ENCODE measurements at places on chromosomes 11 and 22.

DNA sequence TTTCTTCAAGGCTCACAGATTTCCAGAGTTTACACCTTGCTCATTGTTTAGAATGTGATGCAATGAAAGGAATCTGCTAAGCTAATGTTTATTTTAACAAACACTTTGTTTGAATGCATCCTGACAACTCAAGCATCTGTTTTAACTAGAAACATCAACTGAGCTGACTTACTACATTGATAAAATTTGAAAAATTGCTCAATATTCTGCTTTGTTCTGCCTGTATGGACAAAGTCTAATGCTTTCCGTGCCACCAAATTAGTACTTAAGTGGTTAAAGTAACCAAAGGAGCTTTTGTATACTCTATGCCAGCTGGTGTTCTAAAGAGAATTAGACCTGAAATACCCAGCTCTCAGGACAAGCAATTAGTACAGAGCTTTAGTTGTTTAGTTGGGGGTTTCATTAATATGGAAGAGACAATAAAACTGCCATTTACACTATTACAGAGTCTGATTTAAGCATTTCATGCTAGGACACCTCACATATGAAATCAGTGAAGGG lies 105.2 kb downstream of the MAML2 start:
- DNase-seq: no peak

- peak; percentile 58 for DNase-seq
Measured at GRCh38 chr11:102564110-102564509, 33.6 kb upstream of the MMP7 start.

GRCh38 chr11:43547889-43548381 lies 132.6 kb upstream of the HSD17B12 start:
- DNase-seq: no peak

DNA sequence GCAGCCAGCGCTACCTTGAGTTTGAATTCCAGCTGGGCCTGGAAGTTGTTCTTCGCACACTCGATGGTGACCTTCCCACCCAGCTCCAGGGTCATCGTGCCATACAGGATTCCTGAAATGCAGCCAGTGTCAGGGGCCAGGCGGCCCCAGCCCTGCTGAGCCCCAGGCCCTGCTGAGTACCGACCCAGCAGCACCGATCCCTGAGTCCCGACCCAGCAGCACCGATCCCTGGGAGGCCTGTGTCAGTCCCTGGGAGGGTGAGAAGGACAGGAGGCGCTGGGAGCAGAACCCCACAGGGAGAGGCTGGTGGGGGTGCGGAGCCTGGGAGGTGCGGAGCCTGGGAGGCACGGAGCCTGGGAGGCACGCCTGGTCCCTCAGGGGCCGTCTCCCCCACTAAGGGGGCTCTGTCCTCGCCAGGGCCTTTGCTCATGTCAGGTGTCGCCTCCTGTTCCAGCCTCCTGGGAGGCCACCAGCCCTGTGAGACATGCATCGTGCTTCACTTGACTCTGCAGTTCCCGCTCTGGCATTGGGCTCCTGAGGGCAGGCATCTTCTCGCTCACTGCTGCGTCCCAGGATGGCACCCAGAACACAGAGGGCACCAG lies 37.1 kb upstream of the CARS1 start:
- no peak for DNase-seq

GRCh38 chr11:86949995-86950660 lies 5.1 kb downstream of the FZD4 start:
- no peak for DNase-seq

GRCh38 chr11:31417357-31417756 lies 47.7 kb downstream of the DNAJC24 start:
- DNase-seq: no peak

DNA sequence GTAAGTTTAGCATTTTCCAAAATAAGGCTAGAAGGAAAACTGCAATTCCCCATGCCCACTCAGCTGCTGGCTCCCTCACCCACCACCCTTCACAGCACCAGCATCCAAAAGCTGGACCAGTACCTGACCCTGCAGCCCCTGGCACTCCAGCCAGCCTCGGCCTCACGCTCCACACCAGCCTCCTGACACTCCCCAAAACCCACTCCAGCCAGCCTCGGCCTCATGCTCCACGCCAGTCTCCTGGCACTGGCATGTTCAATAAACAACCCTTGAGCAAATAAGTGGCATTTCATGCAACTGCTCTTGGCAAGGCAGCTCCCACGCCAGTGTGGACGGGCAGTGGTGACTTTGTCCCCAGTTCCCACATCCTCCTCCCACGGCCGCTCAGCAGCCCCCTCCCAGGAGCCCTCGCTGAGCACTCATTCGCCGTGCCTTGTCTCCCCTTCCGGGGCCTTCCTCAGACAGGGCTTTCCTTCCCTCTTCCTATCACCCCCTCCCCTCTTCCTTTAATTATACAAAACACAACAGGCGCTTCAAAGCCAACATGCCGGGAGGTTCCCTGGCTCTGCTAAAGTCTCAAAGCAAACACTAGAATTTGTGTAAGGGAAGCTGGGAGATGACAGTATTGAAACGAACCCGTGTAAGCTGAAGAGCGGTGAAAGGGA lies 6.8 kb downstream of the TOLLIP start:
- no peak for DNase-seq

- DNase-seq: no peak
Measured at GRCh38 chr22:26839216-26839615, 181.8 kb downstream of the MIAT start.

- peak; percentile 84 for DNase-seq
Measured at GRCh38 chr11:59144579-59145345, 2.1 kb downstream of the FAM111A start.

- no peak for DNase-seq
Measured at GRCh38 chr11:134170919-134171281, 52.9 kb downstream of the NCAPD3 start.

GRCh38 chr11:125626288-125626950 lies 1.5 kb downstream of the CHEK1 start:
- no peak for DNase-seq

DNA sequence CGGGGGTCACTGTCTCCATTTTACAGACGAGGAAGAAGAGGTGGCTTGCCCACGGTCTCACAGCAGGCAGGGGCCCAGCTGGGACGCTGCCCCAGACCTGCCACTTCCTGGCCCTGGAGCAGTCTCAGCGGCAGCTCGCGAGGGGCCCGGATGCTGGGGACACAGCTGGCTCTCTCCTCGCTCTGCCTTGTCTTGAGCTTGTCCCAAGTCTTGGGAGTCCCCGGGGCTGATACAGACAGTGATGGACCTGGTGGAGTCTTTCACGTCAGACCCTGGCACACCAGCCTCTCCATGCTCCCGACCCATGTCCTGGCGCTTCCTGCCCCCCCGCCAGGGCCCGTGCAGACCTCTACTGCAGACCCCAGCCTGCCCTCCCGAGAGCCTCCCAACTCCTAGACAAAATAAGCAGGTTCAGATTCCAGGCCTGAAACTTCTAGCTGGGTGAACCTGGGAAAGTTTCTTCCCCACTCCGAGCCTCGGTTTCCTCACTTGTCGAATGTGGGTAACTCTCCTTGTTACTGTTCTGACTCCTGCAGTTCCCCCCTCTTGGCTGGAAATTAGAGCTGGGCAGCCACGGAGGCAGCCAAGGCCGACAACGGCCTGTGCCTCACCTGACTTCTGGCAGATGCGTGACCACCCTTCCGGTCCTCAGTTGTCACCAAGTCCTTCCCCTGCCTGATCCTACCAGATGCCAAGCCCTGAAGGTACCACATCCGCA lies 145.4 kb downstream of the CACNA1I start:
- no peak for DNase-seq

- no peak for DNase-seq
Measured at GRCh38 chr11:130689222-130689908, 226.9 kb downstream of the SNX19 start.

DNA sequence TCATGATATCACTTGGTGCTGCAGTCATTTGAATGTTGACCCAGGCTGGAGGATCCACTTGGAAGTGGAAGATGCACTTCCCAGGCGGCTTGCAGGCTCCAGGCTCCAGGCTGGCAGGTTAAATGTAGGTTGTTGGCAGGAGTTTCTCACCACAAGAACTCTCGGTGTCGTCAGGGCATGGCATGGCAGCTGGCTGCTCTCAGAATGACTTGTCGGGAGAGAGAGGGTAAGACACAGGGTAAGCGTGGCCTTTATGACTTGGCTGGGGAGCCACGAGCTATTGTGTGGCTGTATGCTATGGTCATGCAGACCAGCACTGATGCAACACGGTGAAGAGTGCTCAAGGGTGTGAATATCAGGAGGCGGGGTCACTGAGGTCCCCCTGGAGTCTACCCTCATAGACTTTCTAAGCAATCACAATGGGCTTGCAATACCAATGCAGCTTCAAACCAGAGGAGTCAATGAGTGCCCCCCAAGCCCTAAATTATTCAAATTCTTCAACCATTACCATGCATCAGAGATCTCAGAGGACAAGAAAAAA lies 1027.7 kb downstream of the OPCML start:
- no peak for DNase-seq

DNA sequence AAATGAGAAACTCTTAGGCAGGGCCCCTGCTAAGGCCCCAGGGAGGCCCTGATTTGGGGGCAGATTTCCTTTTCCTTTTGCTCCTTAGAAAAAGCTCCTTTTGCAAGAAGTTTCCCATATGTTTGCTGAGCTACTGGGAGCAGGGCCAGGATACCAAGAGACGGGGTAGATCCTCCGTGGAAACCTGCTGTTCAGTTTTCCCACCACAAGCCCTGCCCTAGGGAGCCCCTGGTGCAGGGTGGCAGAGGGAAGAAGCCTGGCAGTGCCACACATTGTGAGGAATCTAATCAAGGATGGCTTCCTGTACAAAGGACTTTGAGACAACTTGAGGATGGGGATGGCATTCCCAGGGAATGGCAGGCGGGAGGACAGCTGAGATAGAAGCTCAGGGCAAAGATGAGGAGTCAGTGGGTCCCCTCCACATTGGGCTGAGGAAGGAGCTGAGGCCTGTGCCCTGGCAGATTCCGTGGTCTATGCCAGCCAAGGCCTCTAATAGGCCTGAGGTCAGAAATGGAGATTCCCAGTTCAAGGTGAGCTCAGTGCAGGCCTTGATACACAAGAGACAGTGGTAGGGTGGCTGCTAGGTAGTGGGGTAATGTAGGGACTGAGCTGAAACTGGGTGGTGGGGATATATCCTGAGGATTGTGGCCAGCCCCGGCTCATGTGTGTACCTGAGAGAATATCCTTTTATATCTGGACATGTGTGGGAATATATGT lies 15.0 kb downstream of the TUB start:
- DNase-seq: no peak

DNA sequence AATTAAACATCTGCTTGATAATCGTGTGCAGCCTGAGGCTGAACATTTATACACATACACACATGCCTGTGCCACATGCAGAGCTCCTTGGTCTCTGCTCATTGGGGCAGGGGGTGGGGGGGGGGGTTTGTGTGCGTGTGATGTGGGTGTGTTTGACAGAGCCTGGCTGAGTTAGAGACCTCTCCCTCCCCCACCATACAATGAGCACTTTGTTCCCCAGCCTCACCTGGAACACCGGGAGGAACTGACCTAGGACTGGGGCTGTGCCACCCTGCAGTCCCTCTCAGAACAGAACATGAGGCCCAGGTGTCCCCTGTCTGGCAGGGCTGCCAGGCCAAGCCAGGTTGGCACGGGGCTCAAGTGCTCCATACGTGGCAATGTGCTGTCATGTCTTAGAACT lies 96.6 kb downstream of the TP53I11 start:
- DNase-seq: no peak

GRCh38 chr11:28296426-28296825 lies 188.2 kb downstream of the METTL15 start:
- DNase-seq: no peak

GRCh38 chr11:12087075-12088004 lies 23.1 kb upstream of the MICAL2 start:
- peak; percentile 27 for DNase-seq

DNA sequence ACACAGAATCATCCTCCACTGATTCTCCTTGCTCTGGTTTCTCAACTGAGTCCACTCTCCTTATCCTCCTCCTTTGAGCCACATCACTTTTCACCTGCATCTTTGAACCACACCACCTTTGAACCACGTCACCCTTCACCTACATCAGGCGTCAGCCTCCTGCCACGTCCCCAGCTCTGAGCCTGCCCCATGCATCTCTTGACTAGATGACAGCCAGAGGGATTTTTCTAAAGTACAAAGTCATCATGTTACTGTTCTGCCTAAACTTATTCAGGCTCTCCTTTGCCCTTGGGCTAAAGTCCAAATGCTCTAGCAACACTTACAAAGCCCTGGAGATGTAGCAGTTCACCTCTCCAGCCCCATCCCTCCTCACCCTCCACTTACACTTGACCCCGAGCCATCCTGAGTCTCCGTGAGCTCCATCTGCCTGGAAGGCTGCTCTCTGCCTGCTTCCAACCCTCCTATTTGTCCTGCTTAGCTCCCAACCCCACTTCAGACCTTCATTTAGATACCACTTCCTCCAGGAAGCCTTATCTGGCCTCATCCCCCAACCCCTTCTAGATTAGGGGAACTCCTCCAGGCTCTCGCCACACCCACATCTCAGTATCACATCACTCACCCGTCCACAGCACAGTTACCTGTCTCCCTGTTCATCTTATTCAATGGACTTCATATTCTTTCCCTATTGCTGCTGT lies 3.7 kb upstream of the MS4A10 start:
- DNase-seq: no peak

- no peak for DNase-seq
Measured at GRCh38 chr22:31344578-31345330, 1.4 kb downstream of the PATZ1 start.

DNA sequence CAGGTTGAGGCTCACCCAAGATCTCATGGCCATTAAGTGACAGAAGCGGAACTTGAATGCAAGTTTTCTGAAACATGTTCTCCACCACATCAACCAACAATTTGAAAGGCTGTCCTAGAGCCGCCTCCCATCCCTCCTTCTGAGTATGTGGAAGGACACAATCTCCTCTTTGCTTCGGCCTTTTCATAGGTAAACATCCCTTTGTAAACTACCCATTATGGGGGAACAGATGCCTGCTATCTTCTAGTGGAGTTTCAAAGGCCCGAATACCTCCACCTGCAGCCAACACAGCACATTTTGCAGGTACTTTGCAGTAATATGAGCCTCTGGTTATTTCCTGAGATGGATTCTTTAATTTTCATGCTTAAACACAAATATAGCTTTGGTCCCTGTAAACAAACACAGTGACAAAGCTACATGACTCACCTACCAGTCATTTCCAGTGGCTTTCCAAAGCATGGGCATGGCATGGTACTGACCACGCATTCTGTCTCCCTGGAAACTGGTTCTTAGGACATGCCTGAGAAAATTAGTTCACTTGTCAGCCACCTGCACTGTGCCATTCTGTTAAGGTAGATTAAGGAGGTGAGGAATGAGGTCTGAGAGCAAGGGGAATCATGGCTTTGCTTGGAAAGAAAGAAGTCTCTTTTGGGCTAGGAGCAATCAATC lies 60.2 kb downstream of the EHF start:
- DNase-seq: no peak

- DNase-seq: no peak
Measured at GRCh38 chr11:96314326-96315020, 28.5 kb downstream of the MAML2 start.

- DNase-seq: no peak
Measured at GRCh38 chr11:12189543-12190235, 79.3 kb downstream of the MICAL2 start.
